ENCODE measurements at places on chromosomes 13 and 19.

DNA sequence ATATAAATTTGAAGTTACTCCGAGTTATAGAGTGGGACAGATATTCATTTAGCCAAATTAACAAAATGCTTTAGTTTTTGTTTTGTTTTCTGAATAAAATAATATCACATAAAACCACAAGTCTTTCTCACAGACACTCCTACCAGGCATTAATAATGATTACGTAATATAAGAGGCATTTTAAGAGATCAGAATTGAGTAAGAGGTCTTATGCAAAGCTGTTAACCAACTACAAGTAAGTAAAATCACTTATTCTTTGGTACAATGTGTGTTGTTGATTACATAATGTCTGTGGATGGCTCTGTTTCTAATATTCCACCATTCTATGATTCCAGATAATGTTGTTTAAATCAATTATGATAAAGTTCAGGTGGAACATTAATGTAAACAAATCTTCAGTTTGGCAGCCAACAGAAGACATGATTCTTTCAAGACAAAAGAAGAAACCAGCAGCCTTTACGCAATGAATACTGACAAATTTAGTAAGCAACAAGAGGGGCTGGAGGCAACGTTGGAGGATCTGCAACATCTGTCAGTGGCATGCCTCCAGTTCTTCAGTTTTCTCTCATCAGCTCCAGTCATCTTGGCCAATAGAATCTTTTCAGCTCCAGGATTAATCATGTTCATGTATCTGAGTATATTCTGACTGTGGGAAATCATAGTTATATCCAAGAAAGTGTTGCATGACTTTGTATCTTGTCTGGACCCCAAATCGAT is 403.8 kb downstream of the SLITRK5 start:
- DNase-seq, result no peak

DNA sequence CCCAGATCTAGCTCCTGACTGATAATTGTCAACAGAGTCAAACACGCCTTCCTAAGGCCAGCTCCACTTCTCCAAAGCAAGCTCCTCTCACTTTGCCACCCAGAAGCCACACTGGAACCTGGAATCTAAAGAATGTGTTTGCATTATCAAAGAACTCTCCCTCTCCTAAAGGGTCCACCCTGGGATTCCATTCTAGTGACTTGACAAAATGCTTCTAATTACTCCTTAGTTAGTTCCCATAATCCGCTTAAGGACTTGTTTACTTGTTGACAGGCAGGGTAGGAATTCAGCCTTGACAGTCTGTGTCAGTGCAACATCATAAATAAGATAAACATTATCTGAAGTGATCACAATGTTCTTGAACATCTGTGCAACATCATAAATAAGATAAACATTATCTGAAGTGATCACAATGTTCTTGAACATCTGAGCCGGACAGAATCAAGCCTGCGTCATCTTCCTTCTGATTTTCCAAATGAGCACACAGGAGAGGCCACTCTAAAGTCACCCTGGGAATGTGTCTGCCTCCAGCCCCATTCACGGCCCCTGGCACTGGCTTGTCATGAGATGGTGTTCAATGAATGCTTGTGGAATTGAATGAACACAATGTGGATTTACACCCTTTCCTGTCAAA is 512.1 kb downstream of the IRS2 start:
- DNase-seq, result no peak

DNA sequence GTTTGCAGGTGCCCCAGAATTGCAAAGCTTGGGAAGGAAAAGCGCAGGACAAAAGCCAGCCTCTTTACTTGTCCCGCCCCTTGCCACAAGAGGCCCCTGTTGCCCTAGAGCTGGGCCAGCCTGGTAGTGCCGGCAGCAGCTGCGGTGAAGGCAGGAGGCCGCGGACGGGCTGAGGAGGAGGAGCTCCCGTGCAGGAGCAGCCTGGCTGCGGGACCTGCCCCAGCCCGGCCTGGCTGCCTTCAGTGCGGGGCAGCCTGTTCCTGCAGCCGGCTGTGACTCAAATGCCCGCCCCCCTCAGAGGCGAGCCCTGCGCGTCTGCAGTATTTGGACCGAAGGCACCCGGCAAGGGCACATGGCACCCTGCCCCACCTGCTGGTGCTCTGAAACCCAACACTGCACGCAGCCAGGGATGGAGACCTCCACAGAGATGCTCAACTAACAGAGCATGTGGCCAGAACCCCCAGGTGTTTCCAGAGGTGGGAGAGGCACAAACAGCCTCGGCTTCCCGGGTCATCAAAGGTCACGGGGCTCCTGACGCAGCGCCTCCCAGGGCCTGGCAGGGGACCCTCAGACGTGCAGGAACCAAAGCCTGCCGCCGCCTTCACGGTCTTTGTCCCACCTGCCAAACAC is 29.7 kb downstream of the NAXD start:
- DNase-seq, result peak; percentile 65

GRCh38 chr19:35295792-35296462 is 4.0 kb downstream of the MAG start:
- DNase-seq, result peak; percentile 80

DNA sequence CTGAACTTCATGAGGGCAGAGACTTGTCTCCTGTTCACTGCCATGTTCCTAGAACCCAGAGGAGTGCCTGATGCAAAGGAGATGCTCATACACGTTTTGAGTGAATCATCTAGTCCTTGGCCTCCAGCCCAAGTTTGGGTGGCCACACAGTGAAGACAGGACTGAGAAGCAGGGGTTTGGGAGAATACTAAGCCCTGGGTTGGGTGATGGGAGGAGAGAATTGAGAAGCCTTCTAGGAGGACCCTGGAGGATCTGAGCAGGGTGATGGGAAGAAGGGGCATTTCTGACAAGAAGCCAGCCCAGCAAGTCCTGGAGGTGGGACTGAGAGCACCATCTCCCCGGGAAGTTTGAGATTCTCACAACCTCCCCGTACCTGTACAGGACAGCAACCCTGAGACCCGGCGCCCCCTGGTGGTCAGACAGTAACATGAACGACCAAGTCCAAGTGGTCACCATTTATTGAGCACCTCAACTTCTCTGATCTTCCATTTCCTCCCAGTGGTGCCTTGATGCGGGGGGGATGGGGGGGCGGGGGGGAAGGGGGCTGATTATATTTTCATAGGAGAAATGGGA is 11.0 kb downstream of the CTU1 start:
- DNase-seq, result peak; percentile 81

- peak; percentile 99 for DNase-seq
Observed at GRCh38 chr19:1568320-1569019, at the start of gene MEX3D. TSS of gene MEX3D (minus strand) at chr19:1568325. CDS start at chr19:1568058, 267 bp downstream.

GRCh38 chr13:30435911-30436451 is 13.7 kb downstream of the UBE2L5 start:
- no peak for DNase-seq

GRCh38 chr13:79191501-79191900 is 214.6 kb downstream of the RBM26 start:
- no peak for DNase-seq

DNA sequence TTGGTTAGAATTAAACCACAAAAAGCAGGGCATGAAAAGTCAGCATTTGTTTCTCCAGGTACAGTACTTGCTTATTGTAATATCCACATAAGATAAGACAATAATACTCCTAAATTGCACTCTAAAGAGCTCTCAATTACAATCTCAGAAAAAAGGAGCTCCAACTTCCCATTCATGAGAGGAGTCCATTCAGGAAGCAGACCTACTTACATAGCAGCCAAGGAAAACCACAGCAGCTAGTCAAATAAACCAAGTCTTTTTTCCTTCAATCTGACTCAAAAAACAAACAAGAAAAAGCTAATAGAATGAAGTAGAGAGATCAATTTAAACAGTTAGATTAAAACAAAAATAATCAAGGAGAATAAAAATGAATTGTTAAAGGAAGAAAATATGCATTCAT is 885.2 kb upstream of the SLITRK6 start:
- DNase-seq, result no peak

GRCh38 chr13:46629811-46630413 is 76.9 kb downstream of the LRCH1 start:
- DNase-seq, result no peak

GRCh38 chr13:107847406-107847805 is 367.9 kb downstream of the LIG4 start:
- DNase-seq, result no peak

GRCh38 chr19:19257137-19257536 is 16.0 kb downstream of the TM6SF2 start:
- DNase-seq, result no peak

DNA sequence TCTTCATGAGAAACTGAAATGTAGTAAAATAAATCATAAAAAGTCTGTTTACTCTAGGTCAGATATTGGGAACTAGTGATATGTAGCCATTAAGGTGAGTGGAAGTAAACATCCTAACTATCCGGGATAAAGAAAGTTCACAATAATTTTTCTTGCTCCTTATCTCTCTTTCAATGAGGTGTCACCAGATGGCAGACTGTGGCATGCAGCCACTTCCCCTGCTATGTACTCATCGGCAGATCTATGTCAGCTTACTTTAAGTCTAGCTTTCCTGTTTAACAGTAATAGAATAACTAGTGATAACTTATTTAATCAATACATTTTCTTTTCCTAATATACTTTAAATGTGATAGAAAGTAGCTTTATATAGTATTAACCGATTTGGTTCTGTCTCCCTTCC is 181.9 kb downstream of the NDFIP2 start:
- DNase-seq, result no peak

- DNase-seq, result no peak
Observed at GRCh38 chr13:88648598-88649373, 977.6 kb downstream of the SLITRK5 start.

GRCh38 chr19:12694641-12695040 is 1.8 kb downstream of the FBXW9 start:
- no peak for DNase-seq

DNA sequence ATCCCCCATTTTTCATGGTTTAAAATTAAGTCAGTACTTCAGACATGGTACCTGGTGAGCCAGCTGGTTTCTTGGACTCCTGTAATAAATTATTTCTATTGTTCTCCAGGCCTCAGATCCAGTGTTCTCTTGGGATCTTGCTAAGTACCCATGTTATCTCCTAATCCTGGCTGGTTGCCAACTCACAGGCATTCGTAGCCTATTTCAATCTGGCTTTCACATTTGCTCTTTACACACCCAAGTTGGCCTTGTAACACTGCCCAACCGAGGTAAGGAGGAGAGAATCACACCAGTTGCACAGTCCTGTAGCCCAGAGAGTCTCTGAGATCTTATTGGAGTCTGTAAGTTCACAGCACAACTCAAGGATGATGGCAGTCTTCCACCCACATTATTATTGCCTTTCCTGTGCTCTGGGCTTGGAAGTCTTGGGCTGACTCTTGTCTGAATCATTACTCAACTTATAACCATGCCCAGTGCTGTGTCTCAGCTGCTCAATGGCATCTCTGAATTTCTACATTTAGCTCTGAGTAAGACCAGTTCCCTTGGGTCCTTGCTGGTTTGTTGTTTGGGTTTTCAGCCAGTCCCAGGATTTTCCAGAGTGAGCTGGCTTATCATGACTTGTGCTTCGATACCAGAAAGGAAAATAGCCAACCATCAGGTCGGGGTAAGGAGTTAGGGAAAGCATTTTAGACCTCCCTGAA is 76.6 kb upstream of the KLF12 start:
- DNase-seq, result no peak

DNA sequence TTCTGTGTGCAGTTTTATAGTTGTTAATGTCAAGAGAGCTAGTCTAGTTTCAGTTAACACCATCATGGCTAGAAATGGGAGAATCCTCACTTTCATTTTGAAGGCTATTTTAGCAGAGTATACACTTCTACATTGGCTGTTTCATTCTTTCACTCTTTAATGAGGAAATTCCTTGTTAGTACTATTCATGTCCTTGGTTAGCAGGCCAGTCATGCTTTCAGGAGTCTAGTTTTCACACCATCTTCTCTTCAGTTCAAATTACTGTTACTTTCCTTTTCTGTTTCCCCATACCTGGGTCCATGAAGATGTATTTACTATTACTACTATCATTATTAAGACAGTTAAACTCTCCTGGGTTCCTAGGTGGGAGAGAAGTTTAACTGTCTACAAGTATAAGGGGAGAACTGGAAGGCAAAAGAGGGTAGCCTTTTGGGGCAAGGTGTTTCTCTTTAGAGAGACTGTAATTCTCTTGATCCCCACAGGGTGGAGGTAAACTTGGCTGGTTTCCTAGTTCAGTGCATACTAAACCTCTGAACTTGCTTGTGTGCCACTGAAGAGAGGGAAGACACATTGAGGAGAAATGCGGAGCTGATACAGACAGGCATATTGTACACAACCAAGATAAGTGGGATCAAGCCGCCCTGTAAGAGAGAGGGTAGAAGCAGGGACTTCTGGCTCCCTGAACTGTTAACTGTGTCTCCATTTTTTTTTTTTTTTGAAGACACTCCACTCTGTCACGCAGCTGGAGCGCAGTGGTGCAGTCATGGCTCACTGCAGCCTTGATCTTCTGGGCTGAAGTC is 41.3 kb upstream of the IGFL4 start:
- peak; percentile 51 for DNase-seq

DNA sequence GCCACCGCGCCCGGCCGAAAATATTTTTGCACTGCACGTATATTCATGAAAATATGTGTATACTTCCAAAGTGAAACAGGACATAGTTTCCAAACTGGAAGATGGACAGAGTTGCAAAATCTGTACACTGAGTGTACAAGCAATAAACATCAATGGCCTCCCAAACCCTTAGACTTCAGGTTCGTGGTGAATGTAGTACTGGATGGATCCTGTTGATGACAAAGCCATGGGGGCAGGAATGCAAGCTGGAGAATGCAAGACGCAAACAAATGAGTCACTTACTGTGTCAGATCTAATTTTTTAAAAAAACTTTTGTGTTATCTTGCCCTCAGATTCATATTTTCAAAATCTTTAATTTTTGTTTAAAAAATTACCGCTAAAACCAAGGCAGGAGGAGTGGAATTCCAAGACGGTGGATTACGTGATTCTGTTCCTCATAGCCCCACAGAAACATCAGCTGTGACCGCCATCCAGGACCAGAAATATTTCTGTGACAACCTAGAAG is 12.7 kb upstream of the LILRA2 start:
- no peak for DNase-seq

GRCh38 chr19:53538378-53539109 is 599 bp downstream of the ZNF331 start:
- no peak for DNase-seq

GRCh38 chr19:34317311-34317927 is 47.6 kb upstream of the GPI start:
- no peak for DNase-seq

DNA sequence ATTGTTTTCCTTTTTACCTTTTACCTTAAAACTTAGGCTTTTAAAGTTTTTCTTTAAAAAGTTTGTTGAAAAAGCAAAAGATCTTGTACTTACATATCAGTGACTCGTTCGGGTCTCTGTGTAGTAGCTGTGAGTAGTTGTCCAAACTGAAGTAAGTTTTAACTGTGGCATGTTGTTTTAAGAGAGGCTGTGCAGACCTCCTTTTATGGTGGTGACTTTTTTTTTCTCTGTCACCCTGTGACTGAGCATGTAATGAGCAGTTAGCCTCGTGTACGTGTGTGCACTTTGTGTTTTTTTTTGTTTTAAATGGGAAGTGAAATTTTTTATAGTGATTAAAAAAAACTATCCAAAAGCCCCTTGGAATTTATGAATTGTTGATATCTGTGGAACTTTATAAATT is at the start of gene GPR183:
Gene GPR183 (minus strand): TSS at position 153 of the 400 bp plus-strand sequence. CDS start 11,254 bp downstream, outside the sequence.
- DNase-seq, result peak; percentile 73

DNA sequence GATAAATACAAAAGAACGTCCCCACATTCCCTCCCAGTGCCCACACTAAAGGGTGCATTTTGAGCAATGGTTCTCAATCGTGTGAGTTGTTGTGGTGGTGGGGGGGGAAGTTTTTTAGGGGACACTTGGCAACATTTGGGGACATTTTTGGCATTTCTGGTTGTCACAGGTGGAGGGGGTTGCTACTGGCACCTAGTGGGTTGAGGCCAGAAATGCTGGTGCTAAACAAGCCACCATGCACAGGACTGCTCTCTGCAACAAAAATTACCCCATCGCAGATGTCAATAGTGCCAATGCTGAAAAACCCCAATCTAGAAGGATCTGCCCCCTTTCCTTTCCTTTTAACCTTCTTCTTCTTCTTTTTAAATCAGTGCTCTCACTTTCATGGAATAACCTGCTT is 453.3 kb downstream of the TSHZ3 start:
- DNase-seq, result no peak
